NCI-H345 (cell line): ENCODE measurements at places on chromosomes 4 and X.

DNA sequence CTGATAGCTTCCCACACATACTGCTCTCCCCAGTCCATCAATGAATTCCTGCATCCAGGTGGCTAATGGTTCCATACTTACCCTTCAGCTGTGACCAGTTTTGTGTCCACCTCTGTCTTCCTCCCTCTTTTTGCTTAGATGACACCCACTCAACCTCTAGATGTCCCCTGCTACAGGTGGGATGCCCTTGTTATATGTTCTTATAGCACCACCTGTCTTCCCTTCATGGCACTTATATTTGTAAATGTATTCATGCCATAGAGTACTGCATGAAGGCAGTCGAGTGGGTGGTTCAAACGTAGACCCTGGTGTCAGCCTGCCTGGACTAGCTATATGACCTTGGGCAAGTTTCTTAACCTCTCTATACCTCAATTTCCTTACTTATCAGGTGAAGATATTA lies 6.5 kb upstream of the USP46 start:
- no peak for DNase-seq

GRCh38 chr4:188002323-188002722 lies 6.8 kb downstream of the ZFP42 start:
- DNase-seq: no peak

DNA sequence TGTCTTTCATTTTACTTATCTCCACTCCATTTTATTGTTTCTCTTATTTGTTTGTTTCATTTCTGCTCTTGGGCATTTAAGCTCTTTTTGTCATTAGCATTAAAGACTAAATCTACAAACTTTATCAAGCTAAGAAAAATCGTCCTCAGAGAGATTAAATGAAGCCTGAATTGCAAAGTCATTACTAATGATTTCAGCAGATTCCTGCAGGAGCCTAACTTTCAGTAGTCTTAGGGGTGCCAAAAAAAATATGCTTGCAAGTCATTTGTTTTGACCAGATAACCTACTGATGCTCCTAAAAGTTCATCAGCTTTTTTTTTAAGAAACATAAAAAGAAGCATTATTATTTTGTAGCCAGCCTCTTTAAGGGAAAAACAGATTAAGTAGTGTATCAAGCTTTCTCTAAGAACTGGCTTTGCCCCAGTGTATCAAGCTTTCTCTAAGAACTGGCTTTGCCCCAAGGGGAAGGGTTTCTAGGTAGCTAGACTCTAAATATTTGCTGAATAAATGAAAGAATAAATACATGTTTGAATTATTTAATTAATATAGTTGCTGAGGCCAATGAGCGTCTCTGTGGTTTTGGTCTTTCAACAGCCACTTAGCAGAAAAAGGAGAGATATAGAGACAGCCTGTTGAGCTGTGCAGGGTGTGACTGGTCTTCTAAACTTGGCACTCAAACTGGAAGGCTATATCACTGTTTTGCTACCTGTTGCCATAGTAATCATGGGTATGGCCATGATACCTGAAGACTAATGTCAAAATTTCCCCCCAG lies 174.2 kb downstream of the BTC start:
- DNase-seq: no peak

GRCh38 chrX:95291561-95291960 lies 1393.1 kb upstream of the DIAPH2 start:
- DNase-seq: no peak

GRCh38 chr4:186699881-186700397 lies 23.7 kb downstream of the FAT1 start:
- DNase-seq: no peak
